Stimulated activated CD4-positive, alpha-beta T cell treated with anti-CD3 and anti-CD28 coated beads, TNF-alpha, amount 100 ng/mL, for 48 hours (primary cell): ENCODE measurements at places on chromosomes 5 and 9.

DNA sequence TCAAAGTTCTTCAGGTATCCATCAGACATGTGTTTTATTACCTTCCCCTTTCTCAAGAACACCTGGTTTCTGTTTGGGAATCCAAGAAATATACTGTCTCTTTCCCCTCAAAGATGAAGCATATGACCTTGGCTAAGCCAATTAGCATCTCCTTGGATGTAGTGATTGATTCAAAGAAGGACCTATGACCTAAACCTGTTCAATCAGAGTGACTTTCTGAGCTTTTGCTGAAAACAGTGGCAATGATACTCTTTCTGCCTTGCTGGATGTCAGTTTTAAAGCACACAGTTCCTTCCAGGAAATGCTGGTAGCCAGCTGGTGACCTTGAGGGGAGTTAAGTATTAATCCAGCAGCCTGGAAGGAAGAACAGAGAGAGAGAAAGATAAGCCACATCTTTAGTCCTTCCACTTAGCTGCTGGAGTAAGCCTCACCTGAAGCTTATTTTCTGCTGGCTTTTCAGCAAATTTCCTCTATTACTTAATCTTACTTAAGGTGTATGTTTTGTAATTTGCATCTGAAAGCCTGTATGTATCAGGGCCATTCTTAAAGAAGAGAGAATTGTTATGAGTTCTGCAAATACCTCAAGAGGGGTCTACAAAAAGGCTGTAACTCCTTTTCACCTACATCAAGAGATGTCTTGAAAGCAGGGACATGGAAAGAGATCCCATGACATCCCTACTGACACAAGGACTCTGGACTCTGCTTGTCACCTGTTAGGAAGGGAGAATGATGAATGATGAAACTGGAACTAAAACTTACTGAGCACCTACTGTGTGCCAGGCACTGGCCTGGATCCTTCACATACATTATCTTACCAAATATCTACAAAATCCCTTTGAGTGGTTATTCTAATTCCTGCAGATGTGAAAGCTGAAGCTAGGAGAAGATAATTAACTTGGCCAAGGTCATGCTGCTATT lies 35.2 kb upstream of the PIK3R1 start:
- DNase-seq: no peak

GRCh38 chr9:2119566-2119965 lies 104.4 kb downstream of the SMARCA2 start:
- no peak for DNase-seq

DNA sequence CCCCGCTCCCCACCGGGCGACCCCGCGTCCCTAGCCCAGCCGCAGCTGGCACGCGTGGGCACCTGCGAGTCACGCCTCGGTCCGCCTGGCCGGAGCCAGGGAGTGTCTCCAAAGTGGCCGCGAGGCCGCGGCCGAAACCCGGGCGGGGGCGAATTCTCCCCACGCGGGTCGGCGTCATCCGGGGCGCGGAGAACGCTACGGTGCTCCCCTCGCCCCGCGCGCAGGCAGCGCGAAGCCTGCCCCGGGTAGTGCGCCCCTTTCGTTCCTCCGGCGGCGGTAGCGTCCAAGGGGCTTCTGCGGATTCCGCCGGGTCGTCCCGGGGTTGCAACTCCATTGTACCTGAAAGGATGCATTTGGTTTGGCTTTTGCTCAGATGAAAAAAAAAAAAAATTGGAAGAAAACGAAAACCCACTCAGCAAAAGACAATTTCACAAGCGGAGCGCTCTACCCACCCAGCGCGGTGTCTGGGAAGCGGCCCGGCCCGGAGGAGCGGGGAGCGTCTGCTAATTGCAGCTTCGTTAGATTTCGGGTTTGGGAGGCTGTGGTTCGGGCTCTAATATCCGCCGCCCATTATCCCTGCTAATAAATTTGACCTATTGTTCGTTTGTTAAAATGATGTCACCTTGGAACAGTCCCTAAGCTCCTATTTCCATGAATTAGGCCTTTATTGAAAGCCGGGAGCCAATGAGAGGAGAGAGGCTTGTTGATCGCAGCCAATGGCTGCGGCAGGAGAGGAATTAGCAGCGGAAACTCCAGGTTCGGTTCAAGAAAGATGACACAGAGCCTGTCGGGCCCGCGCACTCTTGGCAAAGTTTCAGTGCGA lies at the start of gene TLX3:
TLX3 (plus strand) TSS at position 796 of the 823 bp plus-strand sequence. CDS start 118 bp downstream, outside the sequence.
- no peak for DNase-seq

GRCh38 chr9:121297389-121297788 lies 29.4 kb downstream of the GSN start:
- DNase-seq: no peak

- no peak for DNase-seq
Observed at GRCh38 chr5:175246889-175247520, 197.0 kb downstream of the DRD1 start.

- DNase-seq: no peak
Observed at GRCh38 chr9:89905606-89906338, 301.0 kb downstream of the GADD45G start.

- no peak for DNase-seq
Observed at GRCh38 chr5:106600803-106601202, 1069.9 kb downstream of the EFNA5 start.

GRCh38 chr9:35553670-35554543 lies 51.2 kb upstream of the TESK1 start:
- peak; percentile 14 for DNase-seq

DNA sequence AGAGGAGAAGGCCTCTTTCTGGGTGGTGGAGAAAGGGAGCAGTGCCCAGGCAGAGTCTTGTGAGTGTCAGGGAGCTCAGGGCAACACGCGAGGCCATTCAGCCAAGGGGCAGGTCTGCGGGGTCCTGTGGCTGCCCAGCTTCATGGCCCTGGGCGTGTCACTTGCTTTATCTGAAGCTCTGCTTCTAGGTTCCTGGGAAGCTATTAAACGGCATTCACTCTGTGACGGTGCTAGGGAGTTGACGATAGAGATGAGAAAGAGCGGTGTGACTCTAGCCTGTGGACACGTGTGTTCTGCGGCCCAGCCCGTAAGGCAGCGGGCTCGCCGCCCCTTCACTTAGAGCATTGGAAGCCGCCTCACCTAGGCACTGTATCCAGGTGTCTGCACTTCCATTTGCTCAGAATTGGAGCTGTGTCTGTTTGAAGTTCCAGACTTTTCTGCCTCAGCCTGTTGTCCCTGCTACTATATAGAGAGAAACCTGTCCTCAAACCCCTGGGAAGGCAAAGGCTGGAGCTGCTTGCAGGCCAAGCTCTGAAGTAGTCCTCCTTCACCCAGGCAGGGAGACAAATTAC lies 88.3 kb downstream of the PHF2 start:
- DNase-seq: no peak

DNA sequence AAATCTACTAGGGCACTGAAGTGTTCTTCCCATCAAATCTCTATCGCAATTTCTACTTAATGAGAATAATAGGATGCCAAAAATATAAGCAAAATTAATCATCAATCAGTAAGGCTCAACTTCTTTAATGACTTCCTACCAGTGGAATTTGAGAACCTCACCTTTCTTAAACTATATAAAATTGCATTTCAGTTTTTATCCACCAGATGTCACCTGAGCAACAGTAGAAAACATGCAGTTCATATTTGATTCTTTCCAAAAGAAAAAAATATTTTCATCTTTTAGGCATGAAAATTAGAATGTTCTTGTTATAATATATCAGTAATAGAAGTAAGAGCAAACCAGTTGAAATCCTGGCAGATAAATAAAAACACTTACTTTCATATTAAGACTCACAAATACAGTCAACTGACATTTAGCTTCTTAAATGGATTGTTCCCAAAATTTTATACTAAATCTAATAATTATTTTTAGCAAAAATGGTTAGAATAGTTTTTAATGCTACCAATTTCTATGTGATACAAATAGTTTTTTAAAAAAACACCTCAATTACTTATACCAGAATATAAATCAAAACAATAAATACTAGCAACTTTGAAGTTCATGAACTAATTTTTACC lies 13.4 kb upstream of the CCDC112 start:
- DNase-seq: no peak

DNA sequence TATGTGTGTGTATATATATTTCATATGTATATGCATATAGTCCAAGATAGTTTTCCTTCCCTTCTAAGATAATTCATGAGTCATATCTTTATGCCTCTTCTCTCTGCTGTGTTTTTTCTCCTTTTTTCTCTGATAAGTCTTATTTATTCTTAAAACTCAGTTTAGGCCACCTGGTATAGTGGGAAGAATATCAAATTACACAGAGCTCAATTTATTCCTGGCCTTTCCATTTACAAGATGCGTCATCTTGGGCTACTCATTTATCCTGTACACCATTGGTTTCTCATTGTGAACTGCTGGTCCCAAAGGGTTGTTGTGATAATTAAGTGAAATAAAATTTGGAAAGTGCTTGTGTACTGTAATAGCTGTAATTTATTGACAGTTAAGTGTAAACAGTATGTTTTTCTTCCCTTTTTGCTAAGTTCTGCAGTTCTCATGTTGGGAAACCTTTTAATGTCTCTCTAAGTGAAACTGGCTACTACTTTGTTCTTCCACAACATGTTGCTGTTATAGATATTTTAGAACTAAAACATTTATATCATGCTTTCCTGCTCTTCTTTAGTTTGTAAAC lies 19.4 kb downstream of the CCDC171 start:
- DNase-seq: no peak
